Progenitor cell of endocrine pancreas (in vitro differentiated cells): ENCODE measurements at places on chromosomes 6 and 20.

- H3K4me1 ChIP-seq = no peaks in the 10 kb centered on the region
- DNase-seq = no peak
- H3K4me3 ChIP-seq = no peak overlapping the region
- no peak overlapping the region for H3K27ac ChIP-seq
- peaks cover 3% of the 10 kb centered on the region for H3K27me3 ChIP-seq
Observed at GRCh38 chr6:162887981-162888689, 160.4 kb downstream of the PACRG start.

DNA sequence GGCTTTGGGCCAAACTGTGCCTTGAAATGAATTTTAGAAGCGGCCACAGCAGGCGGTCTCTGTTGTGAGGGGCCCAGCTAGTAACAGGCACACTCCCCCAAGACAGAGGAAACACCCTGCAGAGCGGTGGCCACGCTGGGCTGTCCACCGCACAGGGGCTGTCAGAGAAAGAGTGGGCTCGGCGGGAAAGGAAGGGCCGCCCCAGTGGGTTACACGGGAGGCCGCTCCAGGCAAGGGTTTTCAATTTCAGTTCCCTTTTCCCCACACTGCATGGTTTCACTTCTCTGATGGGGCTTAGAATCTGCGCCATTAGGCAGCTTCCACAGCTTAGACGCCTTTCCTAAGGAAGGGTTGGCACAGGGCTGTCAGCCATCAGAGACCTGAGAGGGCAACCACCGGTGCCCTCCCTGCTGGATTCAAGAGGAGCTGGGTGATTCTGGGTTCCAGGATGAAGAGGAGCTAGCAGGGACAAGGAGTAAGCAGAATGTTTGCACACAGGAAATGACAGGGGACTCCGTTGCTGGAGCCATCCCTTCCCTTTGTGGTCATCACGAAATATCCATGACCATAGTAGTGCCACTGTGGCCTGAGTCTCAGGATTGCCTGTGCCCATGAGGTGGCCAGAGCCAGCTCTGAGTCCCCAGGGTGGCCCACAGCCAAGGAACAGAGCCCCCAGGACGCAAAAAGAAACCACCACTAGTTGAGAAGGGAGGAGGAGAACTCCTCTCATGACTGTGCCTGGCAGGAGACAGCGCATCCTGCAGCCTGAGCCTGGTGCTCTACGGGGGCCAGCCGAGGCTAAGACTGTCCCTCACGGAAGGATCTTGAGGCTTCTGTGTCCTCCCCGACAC, 282.7 kb downstream of the NRN1 start:
- no peaks in the 10 kb centered on the region for H3K27me3 ChIP-seq
- no peaks in the 10 kb centered on the region for H3K36me3 ChIP-seq
- H3K27ac ChIP-seq = no peak overlapping the region

GRCh38 chr20:24497851-24498250, 28.4 kb downstream of the SYNDIG1 start:
- H3K27me3 ChIP-seq = peaks cover 6% of the 10 kb centered on the region
- H3K4me3 ChIP-seq = no peak overlapping the region
- H3K36me3 ChIP-seq = no peaks in the 10 kb centered on the region
- peaks cover 1% of the 10 kb centered on the region for H3K4me1 ChIP-seq
- no peak for DNase-seq

GRCh38 chr20:48158014-48158413, 372.7 kb upstream of the SULF2 start:
- no peak overlapping the region for H3K4me3 ChIP-seq
- no peaks in the 10 kb centered on the region for H3K4me1 ChIP-seq
- H3K36me3 ChIP-seq = no peaks in the 10 kb centered on the region
- peaks cover 5% of the 10 kb centered on the region for H3K27me3 ChIP-seq

GRCh38 chr6:103122766-103123601, 1729.5 kb downstream of the GRIK2 start:
- DNase-seq = peak; percentile 58
- H3K36me3 ChIP-seq = no peaks in the 10 kb centered on the region
- H3K27me3 ChIP-seq = no peaks in the 10 kb centered on the region
- no peak overlapping the region for H3K27ac ChIP-seq

DNA sequence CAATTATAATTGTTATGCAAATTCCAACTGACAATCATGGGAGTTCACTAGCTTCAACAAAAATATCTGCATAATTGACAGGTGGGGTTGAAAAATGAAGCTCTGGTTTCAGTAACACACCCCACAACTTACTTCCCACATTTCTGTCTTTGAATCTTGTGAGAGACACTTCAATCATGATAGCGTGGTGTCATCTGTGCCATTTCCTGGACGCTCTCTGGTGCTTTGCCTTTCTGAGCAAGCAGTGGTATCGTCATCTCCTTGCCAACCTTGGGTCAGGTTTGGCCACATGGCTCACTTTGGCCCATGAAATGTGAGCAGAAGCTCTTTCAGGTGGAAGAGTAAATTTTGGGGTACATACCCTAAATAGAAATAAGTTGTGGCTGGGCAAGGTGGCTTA, 10.2 kb downstream of the BMP7 start:
- no peak for DNase-seq

- no peak overlapping the region for H3K4me3 ChIP-seq
- H3K4me1 ChIP-seq = peaks cover 7% of the 10 kb centered on the region
- no peak for DNase-seq
Observed at GRCh38 chr6:95804847-95805541, 210.8 kb upstream of the FUT9 start.

GRCh38 chr6:125612345-125612846, 137.0 kb upstream of the HEY2 start:
- H3K4me3 ChIP-seq = no peak overlapping the region
- no peaks in the 10 kb centered on the region for H3K27me3 ChIP-seq
- H3K27ac ChIP-seq = no peak overlapping the region
- no peak for DNase-seq
- peaks cover 10% of the 10 kb centered on the region for H3K4me1 ChIP-seq

DNA sequence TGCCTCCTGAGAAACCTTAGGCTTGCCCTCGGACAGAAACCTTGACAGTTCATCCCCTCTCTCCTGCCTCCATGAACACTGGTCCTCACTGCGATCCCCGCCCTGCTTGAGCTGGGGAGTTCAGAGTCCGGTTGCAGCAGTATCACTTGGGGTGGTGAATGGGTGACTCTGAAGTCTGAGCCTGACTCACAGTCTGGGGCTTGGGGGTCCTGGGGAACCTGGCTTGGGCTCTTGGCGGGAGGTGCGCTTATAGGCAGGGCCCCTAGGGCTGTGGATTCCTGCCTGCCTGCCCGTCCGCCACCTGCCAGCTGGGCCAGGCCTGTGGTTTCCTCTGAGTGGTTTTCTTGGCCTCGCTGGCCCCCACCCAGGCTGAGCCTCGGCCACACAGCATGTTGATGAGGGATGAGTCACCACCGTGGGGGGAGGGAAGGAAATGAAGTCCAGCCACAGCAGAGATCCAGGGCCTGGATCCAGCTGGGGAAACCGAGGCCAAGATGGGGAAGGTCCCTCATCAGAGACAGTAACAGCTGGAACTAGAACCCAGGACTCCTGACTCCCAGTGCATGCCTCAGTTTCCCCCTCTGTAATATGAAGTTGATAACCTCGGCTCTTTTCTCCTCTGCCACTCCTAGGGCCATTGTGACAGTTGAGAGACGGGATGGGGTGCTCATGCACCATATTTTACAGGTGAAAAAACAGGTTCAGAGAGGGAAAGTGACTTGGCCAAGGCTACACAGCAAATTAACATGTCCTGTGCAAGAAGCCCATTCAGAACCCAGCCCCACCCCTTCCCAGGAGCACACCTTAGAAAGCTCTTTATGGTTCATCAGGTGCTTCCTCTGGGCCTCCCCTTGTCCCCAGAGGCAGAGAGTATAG, 9.2 kb downstream of the FOXS1 start:
- H3K27ac ChIP-seq = no peak overlapping the region
- H3K4me1 ChIP-seq = peaks cover 6% of the 10 kb centered on the region
- no peak for DNase-seq

DNA sequence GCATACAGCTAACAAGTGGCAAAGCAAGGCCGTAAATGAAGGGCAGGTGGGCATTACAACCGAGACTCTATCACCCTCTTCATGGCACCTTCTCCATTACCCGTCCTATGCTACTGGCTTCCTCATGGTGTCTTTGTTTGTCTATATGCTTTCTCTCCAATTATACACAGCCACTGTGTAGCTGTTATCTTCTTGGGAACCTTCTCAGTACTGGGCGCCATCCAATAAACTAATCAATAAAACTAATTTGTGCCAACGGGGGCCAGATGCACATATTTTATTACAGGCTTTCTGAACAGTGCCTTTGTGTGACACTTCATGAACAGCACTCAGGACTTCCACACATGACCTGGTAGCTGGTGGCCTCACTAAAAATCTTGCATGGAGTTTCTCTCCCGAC, 149.8 kb upstream of the PCSK2 start:
- peaks cover 10% of the 10 kb centered on the region for H3K27me3 ChIP-seq
- H3K36me3 ChIP-seq = no peaks in the 10 kb centered on the region
- H3K4me1 ChIP-seq = no peaks in the 10 kb centered on the region
- DNase-seq = no peak
- peak overlapping the region; percentile 25 for H3K27ac ChIP-seq

DNA sequence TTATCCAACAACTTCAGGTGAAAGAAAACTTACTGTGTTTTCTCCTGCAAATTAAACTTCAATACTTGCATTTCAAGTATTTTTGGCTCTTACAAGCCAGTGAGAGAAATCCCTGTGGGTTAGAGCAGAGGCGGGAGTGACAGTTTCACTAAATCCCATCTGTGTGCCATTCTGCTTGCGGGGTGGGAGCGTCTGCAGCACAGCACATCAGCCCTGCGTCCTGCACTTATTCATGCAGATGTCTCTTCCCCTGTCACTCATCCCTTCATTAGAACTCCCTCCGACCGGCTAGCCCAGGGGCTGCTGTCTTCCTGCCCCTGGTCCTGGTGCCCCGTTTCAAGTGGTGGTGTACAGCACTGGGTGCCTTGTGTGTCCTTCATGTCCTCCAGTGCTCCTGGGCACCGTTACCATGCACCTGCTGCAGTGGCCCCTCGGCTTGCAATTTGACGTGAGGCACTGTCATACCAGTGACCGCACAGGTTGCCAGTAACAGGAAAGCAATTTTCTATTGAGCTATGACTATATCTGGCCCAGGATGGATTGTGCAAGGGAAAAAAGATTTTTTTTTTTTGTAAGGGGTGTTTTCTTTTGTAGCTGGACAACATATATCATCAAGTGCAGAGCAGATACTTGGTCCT, 59.4 kb downstream of the INSM1 start:
- H3K27ac ChIP-seq = peak overlapping the region; percentile 57
- H3K27me3 ChIP-seq = no peaks in the 10 kb centered on the region
- peaks cover 12% of the 10 kb centered on the region for H3K36me3 ChIP-seq
- no peak overlapping the region for H3K4me3 ChIP-seq
- H3K4me1 ChIP-seq = no peaks in the 10 kb centered on the region

DNA sequence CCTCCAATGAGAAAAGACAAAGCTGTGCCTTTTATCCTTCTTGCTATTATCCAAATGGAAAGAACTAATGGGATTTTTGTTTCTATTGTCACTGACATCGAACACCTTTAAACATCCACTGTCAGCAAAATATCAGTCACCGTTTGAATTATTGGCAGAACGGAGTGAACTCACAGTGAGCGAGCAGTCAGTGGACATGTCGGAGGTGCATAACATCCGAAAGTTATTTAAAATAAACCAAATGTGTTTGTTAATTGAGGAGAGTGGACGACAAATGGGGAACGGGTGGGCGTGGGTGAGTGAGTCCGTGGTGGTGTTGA, 38.8 kb downstream of the PMEPA1 start:
- no peak overlapping the region for H3K4me3 ChIP-seq
- H3K36me3 ChIP-seq = no peaks in the 10 kb centered on the region
- DNase-seq = no peak
- no peaks in the 10 kb centered on the region for H3K27me3 ChIP-seq
- H3K27ac ChIP-seq = no peak overlapping the region
- H3K4me1 ChIP-seq = no peaks in the 10 kb centered on the region
